ENCODE measurements at places on chromosomes 2 and 18.
A peak's percentile ranks its signal among the peaks of the same experiment; 100 is the strongest.

DNA sequence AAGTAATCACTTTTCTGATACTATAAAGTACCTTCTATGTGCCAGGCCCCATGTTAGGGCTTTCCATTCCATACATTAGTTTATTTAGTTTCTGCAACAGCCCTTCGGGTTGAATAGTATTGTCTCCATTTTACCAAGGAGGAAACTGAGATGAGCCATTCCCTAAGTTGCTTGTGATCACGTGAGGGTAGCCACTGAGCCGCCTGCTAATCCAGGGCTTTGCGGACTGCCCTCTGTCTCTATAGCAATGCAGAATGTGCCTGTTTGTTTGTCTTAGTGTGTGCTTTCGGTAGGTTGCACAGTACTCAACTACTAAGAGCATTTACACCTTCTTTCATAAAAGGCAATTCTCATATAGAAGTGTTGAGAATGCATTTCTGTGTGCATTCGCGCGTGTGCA lies 5.0 kb downstream of the EMILIN2 start:
- DNase-seq, result no peak

GRCh38 chr18:44889111-44889510 lies 208.4 kb downstream of the SETBP1 start:
- DNase-seq, result no peak

DNA sequence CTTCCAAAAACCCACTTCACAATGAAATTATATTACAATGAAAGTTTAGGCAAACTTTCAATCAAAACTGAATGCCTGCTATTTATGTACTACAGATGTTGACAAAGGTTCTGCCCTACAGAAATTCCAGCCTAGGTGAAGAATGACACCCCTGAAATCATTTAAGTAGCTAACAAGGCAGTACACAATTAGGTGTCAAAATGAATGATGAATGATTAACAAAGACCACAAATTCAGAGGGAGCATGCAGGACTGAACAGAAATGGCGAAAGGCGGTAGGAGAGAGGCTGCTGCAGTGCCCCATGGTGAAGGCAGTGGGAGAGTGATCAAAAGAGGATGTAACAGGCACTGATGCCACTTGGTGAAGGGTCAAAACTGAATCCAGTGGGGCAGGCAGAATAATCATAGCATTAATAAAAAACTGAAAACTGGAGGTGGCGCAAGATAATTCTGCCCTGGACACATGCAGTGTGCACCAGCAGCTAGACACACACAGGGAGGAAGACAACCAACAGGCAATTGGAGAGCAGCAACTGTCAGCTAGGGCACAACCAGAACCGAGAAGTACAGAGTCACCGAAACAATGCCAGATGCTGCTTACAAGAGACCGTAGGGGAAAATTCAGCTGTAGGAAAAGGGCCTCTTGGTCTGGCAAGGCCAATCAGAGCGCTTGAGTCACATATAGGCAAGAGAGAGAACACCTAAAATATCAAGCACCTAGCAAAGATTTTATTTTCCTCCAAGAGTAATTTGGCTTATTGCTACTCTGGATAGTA lies 4.5 kb downstream of the TMEM131 start:
- no peak for DNase-seq

- no peak for DNase-seq
Observed at GRCh38 chr2:126850940-126851339, 47.8 kb upstream of the TEX51 start.

- DNase-seq, result no peak
Observed at GRCh38 chr2:184685999-184686841, 87.9 kb downstream of the ZNF804A start.

DNA sequence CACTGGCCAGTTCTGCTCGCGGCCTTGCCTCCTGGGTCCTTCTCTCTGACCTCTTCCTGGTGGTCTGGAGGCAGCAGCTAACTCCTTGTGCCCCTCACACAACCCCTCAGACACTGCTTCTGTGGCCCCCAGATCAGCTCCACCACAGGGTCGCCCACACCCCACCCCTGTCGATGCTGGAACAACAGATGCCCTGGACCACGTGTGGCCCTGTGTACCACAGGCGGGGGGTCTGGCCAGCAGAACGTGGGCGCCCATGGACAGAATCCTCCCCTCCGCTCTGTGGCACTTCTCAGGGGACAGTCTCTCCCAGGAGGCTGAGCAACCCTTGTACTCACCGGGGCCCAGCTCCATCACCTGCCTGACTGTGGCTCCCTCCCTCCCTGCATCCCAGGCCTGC lies 245.6 kb downstream of the NDUFA10 start:
- peak; percentile 33 for DNase-seq

- no peak for DNase-seq
Observed at GRCh38 chr2:70144443-70145143, 46.2 kb downstream of the C2orf42 start.

DNA sequence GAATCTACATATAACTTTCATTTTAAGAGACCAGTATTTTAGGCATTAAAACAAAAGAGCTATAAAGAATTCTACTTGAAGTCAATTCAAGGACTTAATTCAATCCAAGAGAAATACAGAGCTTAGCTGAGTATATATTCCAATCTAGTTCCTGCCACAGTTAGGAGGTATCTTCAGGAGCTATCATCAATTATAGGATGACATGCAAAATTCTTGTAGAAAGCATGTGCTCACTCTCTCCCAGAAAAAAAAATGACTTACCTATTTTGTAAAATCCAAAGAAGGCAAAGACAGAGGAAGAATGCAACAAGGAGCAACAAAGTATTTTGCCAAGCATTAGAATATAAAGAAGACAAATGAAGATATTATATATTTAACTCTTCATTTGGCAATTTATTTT lies 31.8 kb upstream of the CFAP36 start:
- no peak for DNase-seq

- no peak for DNase-seq
Observed at GRCh38 chr18:55419132-55419946, 168.7 kb downstream of the TCF4 start.

- no peak for DNase-seq
Observed at GRCh38 chr2:101057051-101057933, 55.2 kb downstream of the RPL31 start.
